Esophagus muscularis mucosa (tissue), 4 donors: ENCODE measurements at places on chromosomes 13 and 19. TPM values are rescaled to one million over a fixed set of nuclear protein-coding genes. Genes with fewer than 3 reads are reported as not detected.

Gene TEX101
- total RNA-seq: not detected

Gene ZIC5
- total RNA-seq: not detected

Gene ERICH4
- total RNA-seq: not detected

Gene SIGLEC9
- 9.4 TPM for total RNA-seq

Gene FXYD1
- total RNA-seq: 44.4 TPM

Gene NMRK2
- total RNA-seq: 2.1 TPM

DNA sequence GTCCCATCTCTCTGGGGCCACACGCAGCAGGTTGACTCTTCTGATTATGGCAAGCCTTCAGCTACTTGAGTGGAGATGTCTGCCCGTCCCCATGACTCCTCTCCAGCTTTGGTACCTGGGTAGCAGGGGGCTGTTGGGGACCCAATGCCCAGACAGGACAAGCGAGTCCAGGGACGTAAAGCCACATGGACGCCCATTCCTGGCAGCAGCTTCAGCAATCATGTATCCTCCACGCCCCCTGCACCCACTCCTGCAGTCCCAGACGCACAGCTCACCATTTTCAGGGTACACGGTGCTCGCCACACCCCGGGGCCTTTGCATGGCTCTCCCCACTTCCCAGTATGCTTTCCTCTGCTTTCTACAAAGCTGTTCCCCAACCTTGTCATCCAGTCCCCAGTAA is 22.0 kb upstream of the VSTM2B start:
- no peak for DNase-seq

GRCh38 chr13:75437582-75438318 is 44.2 kb downstream of the TBC1D4 start:
- no peak for DNase-seq

DNA sequence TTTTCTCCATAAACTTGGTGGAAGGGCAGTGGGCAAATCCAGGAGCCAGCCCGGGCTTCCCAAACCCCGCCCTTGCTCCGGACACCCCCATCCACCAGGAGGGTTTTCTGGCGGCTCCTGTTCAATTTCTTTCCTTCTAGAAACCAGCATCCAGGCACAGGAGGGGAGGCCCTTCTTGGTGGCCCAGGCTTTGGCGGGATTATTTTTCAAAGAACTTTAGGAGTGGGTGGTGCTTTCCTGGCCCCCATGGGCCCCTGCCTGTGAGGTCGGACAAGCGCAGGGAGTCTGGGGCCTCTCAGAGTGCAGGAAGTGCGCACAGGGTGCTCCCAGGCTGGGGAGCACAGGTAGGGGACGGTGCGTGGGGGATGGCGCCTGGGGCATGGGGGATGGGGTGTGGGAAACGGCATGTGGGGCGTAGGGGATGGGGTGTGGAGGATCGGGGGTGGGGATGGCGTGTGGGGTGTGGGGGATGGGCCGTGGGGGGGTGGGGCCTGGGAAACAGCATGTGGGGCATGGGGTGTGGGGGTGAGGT is 396 bp downstream of the F7 start:
- no peak for DNase-seq

- no peak for DNase-seq
These were observed 5.1 kb downstream of the ZNF793 start for GRCh38 chr19:37511821-37512220.

- no peak for DNase-seq
These were observed 66.8 kb downstream of the STK24 start for GRCh38 chr13:98510156-98510509.

- no peak for DNase-seq
These were observed 23.4 kb upstream of the TCF3 start for GRCh38 chr19:1675633-1676350.

GRCh38 chr19:12485052-12485416 is 418 bp upstream of the ZNF709 start:
- no peak for DNase-seq

DNA sequence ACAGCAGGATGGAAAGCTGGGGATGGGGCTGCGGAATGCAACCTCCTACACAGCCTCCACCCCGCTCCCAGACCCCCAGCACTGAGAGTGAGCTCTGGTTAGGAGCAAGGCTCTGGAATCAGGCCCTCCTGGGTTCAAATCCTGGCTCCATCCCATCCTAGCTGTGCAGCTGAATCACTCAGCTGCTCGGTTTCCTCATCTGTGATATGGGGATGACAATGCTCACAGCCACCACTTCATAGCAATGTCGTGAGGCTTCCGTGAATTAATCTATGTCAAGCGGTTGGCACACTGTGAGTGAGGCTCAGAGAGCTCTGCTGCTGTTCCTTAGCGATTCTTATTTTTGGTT is 538 bp downstream of the ACP7 start:
- DNase-seq: no peak

DNA sequence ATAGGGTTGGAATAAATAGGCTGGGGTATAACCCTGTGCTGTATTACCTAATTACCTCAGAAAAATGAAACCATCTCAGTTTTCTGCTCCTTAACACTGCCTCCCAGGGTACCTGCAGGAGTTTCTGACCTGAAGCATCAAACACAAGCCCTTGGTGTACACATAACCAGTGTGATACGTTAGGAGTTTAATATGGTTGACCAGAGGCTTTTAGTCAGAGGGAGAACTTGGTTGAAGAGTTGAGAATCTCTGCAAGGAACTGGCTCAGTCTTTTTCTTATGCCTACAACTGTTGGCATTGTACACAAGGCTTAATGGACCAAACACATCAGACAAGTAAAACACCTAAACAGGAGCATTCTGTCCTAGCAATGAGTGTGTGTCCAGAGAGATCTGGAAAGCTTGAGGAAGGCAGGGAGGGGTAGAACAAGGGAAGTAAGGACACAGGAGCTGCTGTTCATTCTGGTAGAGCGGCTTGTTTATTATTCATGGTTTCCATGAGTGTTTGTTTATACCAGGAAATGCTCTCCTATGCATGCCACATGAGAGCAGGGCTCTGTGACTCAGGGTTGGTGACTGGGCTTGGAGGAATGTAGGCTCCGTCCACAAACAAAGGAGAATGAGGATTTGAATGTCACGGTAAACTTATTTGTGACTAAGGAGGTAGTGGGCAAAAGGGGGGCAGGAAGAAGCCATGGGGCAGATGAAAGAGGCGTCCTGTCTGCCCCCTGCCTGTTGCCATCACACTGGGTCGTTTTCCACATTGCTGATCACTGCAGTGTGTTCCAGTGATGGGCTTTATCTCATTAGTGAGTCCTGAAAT is 11.9 kb upstream of the SPATA13 start:
- DNase-seq: no peak
